A549 treated with dexamethasone at 1 μM for 4 hours (cell line): ENCODE measurements at places on chromosomes 3 and 15. TPM values are rescaled to one million over a fixed set of nuclear protein-coding genes. Genes with fewer than 3 reads are reported as not detected.

The TLE3 gene
- 32.8 to 55.1 TPM (median 45.9 TPM) in 5 replicates for total RNA-seq

The PDCD7 gene
- 24.3 to 28.7 TPM (median 27.5 TPM) in 5 replicates for total RNA-seq

The P3H2 gene
- 33.2 to 47.2 TPM (median 44.2 TPM) in 5 replicates for total RNA-seq

The TP63 gene
- total RNA-seq: 0.09 to 0.30 TPM (median 0.18 TPM) in 5 replicates

The GXYLT2 gene
- 1.0 to 1.5 TPM (median 1.2 TPM) in 5 replicates for total RNA-seq

The BBS4 gene
- 14.0 to 17.8 TPM (median 15.4 TPM) in 5 replicates for total RNA-seq

The C3orf52 gene
- 8.7 to 11.3 TPM (median 10.4 TPM) in 5 replicates for total RNA-seq

The C3orf20 gene
- 0.02 to 0.06 TPM in 2 of 5 replicates, not detected in the others for total RNA-seq

The SLC22A14 gene
- total RNA-seq: 0.04 to 0.14 TPM (median 0.08 TPM) in 4 of 5 replicates, not detected in the other

The THPO gene
- 0.08 to 0.11 TPM in 2 of 5 replicates, not detected in the others for total RNA-seq

The ACP3 gene
- total RNA-seq: 0.02 to 0.06 TPM (median 0.06 TPM) in 3 of 5 replicates, not detected in the others

The ABHD10 gene
- 15.4 to 18.9 TPM (median 18.3 TPM) in 5 replicates for total RNA-seq

The ACKR2 gene
- total RNA-seq: 0.04 to 0.11 TPM (median 0.05 TPM) in 5 replicates

The FAM162A gene
- total RNA-seq: 29.4 to 34.4 TPM (median 31.1 TPM) in 5 replicates

The CHDH gene
- total RNA-seq: 1.4 to 2.4 TPM (median 1.8 TPM) in 5 replicates

The TIGIT gene
- not detected in 5 replicates for total RNA-seq

The RTF1 gene
- total RNA-seq: 19.0 to 22.5 TPM (median 22.1 TPM) in 5 replicates

The ISL2 gene
- total RNA-seq: 2.4 to 4.5 TPM (median 3.5 TPM) in 5 replicates

The GPR27 gene
- total RNA-seq: 2.3 to 3.4 TPM (median 2.7 TPM) in 5 replicates

The GABRR3 gene
- total RNA-seq: not detected in 5 replicates

The MYLK gene
- 13.5 to 18.4 TPM (median 16.9 TPM) in 5 replicates for total RNA-seq

The NR2E3 gene
- total RNA-seq: 0.09 to 0.41 TPM (median 0.23 TPM) in 5 replicates

The PRSS50 gene
- total RNA-seq: not detected in 5 replicates

The TEX55 gene
- total RNA-seq: not detected in 5 replicates

The SCG3 gene
- total RNA-seq: 0.04 to 0.10 TPM (median 0.05 TPM) in 4 of 5 replicates, not detected in the other

The FOXB1 gene
- not detected in 5 replicates for total RNA-seq

The TTLL13 gene
- 0.09 to 0.25 TPM (median 0.12 TPM) in 5 replicates for total RNA-seq

The RASL12 gene
- total RNA-seq: 0.08 to 0.17 TPM (median 0.14 TPM) in 4 of 5 replicates, not detected in the other

The LEKR1 gene
- 0.49 to 1.1 TPM (median 0.77 TPM) in 5 replicates for total RNA-seq

The ARPP21 gene
- total RNA-seq: 0.02 to 0.19 TPM (median 0.03 TPM) in 5 replicates

The SNAP23 gene
- total RNA-seq: 15.2 to 40.0 TPM (median 19.0 TPM) in 5 replicates
